ENCODE measurements at places on chromosomes 12 and 14.

DNA sequence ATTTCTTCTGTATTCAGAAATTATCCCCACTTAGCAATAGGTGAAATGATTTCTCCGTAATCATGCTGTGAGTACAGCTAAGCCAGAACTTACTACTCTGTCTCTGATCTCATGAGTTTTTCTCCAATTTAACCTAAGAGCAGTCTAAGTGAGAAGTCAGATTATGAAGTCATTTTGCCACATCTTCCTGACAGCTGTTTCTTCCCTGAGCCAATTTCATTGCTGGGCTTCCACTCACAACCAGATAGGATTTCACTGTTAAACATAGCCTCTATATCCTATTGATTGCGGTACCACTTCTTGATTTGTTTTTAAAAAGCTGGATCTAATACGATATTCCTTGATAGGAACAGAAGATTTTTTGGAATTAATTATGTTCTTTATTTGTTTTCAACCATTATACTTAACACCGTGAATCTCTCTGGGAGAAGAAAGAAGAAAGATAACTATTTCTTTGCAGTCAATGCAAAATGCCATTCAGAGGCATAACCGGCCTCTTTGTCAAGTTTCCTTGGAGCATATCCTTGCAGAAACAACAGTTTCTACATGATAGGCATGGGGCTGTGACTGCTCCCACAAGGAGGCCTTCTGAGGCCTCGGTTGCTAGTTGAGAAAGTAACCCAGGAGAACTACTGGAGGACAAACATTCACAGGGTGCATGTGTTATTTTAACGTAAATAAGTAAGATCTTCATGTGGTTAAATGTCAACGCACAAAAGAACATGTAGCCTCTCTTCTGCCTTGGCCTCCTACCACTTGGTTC, 212.2 kb downstream of the NPAS3 start:
- no peak for DNase-seq

- DNase-seq, result no peak
Measured at GRCh38 chr12:2264651-2265232, 212.0 kb downstream of the CACNA1C start.

GRCh38 chr14:52078095-52078531, 9.3 kb upstream of the NID2 start:
- DNase-seq, result no peak

GRCh38 chr14:51592836-51593235, 58.9 kb upstream of the FRMD6 start:
- DNase-seq, result no peak

GRCh38 chr12:4899364-4899763, 10.3 kb upstream of the KCNA1 start:
- DNase-seq, result no peak

GRCh38 chr12:30694412-30695198, 1.1 kb downstream of the IPO8 start:
- peak; percentile 20 for DNase-seq

- DNase-seq, result no peak
Measured at GRCh38 chr14:91845652-91846051, 21.7 kb downstream of the TC2N start.

- DNase-seq, result no peak
Measured at GRCh38 chr12:65923228-65923627, 98.9 kb downstream of the HMGA2 start.

DNA sequence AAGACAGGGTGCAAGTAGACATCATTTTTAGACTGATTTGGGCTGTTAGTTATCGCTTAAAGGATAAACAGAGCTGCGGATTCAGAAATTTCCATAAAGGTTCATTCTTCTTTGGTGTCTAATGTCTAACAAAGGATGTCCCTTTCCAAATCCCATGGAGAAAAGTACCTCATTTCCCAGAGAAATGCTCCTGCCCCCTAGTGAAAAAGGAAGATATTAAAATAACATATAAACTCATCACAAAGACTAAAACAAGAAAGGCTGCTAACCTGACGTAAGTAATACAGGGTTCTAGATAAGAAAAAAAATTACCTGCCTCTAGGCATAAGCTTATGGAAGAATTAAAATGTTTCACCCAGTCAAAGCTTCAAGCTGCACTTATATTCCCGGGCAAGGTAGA, 22.8 kb downstream of the ARMH4 start:
- DNase-seq, result no peak

GRCh38 chr12:110929818-110930217, 9.4 kb upstream of the MYL2 start:
- DNase-seq, result no peak

DNA sequence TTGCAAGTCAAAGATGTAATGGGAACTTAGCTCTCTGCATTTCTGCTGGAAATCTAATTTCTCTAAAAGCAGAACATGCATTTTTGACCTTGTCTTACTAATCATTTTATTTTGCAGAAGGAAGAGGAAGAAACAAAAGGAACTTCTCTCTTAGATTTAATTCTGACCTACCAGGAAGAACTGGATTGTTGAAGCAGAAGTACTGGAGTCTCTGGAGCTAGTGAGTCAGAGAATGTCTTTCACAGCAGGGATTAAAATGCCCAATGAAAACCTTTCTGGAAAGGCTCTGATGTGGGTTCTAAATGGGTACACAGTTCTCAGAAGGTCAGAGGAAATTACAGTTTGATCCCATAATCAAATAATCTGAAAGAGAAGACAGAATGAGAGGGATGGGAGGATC, 70.8 kb upstream of the GNG2 start:
- DNase-seq, result no peak

GRCh38 chr14:33460164-33460563, 490.7 kb downstream of the EGLN3 start:
- no peak for DNase-seq

DNA sequence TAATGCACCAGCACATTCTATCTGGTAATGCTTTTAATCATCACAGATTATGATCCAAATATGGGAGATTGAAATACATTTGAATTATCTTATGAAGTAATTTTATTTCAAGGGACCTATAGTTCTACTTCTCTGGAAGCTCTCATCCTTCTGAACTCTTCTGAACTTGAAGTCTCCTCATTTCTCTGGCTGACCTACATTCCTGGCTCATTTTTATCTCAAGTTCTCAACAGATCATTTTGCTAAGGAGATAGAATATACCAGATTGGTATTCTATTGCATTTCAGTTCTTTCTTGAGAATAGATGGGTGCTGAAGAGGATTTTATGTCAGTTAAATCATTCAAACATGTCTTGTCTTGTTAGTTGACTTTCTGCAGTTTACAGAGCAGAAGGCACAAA, 7.9 kb downstream of the HMGA2 start:
- DNase-seq, result no peak

- DNase-seq, result no peak
Measured at GRCh38 chr12:91590966-91591638, 408.5 kb upstream of the DCN start.

GRCh38 chr14:103070971-103071542, 13.0 kb upstream of the LBHD2 start:
- no peak for DNase-seq

DNA sequence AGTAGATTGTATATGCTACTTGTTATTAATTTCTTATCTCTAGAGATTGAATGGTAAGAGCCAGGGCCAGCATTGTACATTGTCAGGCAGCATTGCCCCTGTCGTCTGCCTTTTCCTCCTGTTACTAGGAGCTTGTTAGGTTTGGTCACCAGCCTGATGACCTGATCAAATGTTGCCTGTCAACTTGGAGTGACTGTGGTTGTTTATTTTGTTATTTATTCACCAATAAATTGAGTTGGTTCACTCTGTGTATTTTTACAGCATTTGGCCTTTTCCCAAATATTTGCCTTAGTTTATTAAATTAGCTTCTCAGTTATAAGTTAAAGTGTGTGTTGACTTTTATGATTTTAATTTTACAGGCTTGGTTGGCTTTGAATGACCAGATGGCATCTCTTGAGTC, 88.4 kb downstream of the PRKCH start:
- no peak for DNase-seq
